ENCODE measurements at places on chromosomes 13 and 19. TPM values are rescaled to one million over a fixed set of nuclear protein-coding genes. Genes with fewer than 3 reads are reported as not detected.

Gene PSG2
- not detected for total RNA-seq

Gene ARMC6
- 34.9 TPM for total RNA-seq

Gene SHISA2
- total RNA-seq, result 8.9 TPM

Gene LAIR2
- not detected for total RNA-seq

Gene MIR17HG
- 12.8 TPM for total RNA-seq

Gene ZNF550
- total RNA-seq, result 12.8 TPM

Gene ZNF628
- 17.3 TPM for total RNA-seq

Gene MCEMP1
- not detected for total RNA-seq

Gene TLE6
- total RNA-seq, result not detected

Gene PCP2
- 1.6 TPM for total RNA-seq

Gene ZSCAN4
- 3.9 TPM for total RNA-seq

Gene PRRG2
- total RNA-seq, result 18.9 TPM

Gene GTPBP3
- 24.5 TPM for total RNA-seq

Gene CPAMD8
- total RNA-seq, result 9.6 TPM
